Activated CD4-positive, alpha-beta T cell treated with anti-CD3 and anti-CD28 coated beads, Interleukin-2, Interleukin-6, amounts not matched to agents 100 ng/mL and 50 ng/mL, durations not matched to agents 16 hours and 8 hours (primary cell): ENCODE measurements at places on chromosomes 1 and 21.

DNA sequence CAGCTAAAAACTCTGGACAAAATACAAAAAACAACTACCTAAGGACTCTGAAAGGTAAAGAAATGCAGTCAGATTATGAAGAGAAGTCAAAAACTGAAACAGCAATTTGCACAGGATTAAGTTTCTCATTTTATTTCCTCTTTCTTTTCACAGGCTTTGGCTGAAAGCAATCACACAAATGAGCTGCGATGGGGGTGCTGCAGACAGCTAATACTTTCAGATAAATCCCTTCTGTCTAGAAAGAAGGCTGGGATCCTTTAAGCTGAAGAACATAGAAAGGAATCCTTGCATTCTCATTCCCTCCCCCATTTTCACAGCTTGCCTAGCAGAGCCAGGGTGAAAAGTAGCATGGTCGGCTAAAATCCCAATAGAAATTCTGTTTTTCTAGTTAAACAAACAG, 32.0 kb upstream of the PRDX6 start:
- DNase-seq, result no peak

- no peak for DNase-seq
Measured at GRCh38 chr21:40754466-40754865, 92.5 kb downstream of the DSCAM start.

DNA sequence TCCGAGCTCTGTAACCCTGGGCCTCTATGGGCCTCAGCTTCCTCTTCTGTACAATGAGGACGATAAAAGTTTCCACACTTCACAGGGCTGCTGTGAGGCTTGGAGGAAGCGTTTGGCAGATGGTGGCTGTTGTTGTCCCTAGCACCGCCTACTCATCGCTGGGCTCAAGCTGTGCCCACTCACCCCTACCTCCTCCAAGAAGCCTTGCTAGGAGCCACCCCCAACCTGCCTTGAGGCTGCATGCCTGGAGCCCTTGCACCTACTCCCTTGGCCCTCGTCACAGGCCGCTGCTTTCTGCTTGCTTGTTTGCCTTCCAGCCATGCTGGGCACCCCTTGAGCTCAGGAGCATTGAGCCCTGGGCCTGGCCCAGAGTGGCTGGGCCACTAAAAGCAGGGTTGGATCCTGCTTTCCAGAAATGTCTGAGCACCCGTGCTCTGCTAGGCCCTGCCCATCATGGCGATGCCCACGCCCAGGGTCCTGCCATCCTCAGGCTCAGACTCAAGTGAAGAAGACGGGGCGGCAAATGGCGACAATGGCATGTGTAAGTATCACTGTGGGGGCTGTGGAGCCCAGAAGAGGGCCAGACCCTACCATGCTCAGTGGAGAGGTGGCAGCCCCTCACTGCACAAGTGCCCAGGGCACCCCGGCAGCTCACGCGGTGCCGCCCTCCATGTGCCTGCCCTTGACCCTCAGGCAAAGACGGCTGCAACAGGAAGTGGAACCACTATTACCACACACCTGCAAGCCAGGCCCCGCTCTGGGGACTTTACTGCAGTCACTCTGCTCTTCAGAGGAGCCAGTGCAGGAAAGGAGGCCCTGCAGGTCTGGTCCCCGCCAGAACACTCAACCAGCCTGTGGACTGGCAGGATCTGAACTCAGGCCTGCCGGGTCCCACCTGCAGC, 9.5 kb downstream of the SH3BGRL3 start:
- DNase-seq, result peak; percentile 64

DNA sequence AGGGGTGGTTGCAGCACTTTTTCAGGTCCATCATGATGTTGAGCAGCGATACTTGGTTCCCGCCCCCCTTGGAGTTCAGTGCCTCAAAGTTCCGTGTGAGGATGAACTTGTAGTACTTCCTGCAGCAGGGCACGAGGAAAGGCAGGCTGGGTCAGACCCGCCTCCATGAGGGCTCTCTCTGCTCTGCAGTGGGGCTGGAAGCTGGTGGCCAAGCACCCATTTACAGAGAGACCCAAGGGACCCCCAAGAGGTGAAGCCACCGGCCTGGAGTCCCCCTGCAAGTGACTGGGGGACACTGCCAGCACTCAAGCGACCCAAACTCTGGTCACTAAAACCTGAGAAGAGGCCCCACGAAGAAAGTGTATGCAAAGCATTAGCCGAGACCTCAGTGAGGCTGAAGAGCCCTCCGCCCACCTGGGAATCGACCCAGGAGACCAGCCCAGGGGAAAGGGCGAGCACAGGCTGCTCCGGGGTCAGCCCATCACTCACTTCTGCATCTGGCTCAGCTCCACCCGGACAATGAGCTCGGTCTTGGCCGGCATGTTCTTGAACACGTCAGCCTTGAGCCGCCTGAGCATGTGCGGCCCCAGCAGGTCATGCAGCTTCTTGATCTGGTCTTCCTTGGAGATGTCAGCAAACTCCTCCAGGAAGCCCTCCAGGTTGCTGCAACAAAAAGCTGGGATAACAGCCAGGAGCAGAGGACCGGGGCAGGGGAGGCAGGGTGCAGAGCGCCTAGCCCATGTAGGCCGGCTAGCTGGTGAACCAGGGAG, 45.2 kb downstream of the CHD5 start:
- no peak for DNase-seq

- DNase-seq, result no peak
Measured at GRCh38 chr1:53681351-53681976, 57.5 kb downstream of the GLIS1 start.

GRCh38 chr1:56715156-56715555, 70.0 kb downstream of the PRKAA2 start:
- DNase-seq, result no peak

DNA sequence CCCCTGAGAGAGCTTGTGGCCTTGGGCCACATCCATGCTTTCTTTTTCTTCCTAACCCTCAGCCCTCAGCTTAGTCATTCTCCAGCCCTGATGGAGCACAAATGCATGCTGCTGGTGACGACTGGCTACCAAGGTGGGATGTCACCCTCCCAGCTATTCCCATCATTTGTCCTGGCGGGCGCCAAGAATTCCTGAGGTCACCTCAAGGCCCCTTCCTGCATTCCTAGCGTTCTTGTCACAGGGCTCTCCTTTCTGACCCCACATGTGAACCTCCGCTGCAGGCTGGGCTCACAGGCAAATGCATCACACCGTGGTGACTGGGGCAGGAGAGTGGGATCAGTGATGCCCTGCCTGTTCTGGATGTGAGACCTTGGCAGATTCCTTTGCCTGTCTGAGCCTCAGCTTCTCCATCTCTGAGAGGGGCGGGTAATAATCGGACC, 53.4 kb upstream of the IFFO2 start:
- no peak for DNase-seq

- peak; percentile 62 for DNase-seq
Measured at GRCh38 chr21:45080639-45081414, 6.4 kb downstream of the ADARB1 start.

- DNase-seq, result no peak
Measured at GRCh38 chr1:230322421-230322756, 103.7 kb downstream of the PGBD5 start.

GRCh38 chr1:112776688-112777087, 61.6 kb upstream of the PPM1J start:
- no peak for DNase-seq
